ENCODE measurements at places on chromosomes 2 and 18. TPM values are rescaled to one million over a fixed set of nuclear protein-coding genes. Genes with fewer than 3 reads are reported as not detected.
A peak's percentile ranks its signal among the peaks of the same experiment; 100 is the strongest.

Gene SPATS2L
- 491 TPM for total RNA-seq

Gene ANKRD62
- not detected for total RNA-seq

Gene ANO7
- total RNA-seq = not detected

Gene PSD4
- 0.83 TPM for total RNA-seq

DNA sequence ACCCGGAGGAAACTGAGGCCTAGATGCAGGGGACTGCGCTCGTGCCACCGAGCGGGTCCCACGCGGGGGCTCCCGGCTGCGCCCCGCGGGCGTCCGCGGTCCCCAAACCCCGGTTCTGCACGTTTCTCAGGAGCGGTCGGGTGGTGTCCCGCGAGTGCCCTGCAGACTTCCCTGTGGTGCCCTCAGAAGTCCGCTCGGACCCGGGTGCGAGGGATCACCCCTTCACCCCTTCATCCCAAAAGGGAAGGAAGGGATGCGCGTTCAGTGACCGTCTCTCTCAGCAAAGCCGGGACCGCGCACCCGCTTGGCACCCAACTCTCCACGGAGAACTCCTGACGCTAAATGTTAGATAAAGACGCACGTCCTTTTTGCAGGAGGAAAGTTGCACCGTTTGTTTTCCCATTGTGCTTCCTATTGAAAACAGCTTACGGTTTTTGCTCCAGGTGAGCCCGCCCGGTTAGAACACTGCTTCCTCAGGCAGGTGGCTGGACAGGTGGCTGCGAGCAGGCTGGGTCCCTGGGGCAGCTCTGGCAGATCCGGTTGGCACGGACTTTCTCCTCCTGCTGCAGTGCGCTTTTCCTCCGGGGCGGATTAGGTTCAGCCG is 779 bp downstream of the DGKD start:
- no peak for DNase-seq

DNA sequence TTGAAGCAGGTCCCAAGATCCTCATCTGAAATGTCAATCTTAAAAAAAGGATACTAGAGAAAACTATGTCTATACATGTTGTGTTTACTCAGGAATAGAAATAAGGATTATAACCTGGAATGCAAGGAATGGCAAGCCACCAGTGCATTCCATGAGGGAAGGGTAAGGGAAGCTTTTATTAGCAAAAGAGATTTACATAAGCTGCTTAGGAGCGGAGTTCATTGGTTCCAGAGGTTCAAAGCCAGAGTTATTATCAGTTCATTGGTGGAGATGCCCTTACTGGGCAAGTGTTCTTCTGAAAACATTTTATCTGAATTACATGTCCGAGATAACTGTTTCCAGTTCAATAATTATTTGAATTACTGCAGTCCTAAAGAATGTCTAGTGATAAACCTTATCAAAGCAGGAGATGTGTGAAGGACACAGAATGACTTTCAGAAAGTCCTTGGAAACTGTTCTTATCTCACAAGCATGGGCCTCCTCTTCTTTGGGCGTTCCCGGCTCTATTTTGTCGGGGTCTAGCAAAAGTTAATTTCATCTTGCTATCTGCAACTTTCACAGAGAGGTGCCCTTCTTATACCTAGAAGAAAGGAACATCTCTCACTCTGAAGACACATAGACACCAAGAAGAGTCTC is 23.5 kb downstream of the COMMD1 start:
- peak; percentile 24 for DNase-seq

GRCh38 chr18:23885750-23886149 is 128.8 kb upstream of the TTC39C start:
- DNase-seq = no peak

GRCh38 chr18:33804258-33804657 is 226.2 kb downstream of the ASXL3 start:
- peak; percentile 3 for DNase-seq

GRCh38 chr2:39338502-39338901 is 94.7 kb upstream of the CDKL4 start:
- no peak for DNase-seq

Data from myocyte (in vitro differentiated cells).